EH (cell line): ENCODE measurements at places on chromosomes 5 and 9.
A peak's percentile ranks its signal among the peaks of the same experiment; 100 is the strongest.

GRCh38 chr9:98786750-98787510 lies 9.4 kb downstream of the ANKS6 start:
- no peak for DNase-seq

- peak; percentile 80 for DNase-seq
Observed at GRCh38 chr5:168424594-168425323, 61.5 kb upstream of the RARS1 start.

DNA sequence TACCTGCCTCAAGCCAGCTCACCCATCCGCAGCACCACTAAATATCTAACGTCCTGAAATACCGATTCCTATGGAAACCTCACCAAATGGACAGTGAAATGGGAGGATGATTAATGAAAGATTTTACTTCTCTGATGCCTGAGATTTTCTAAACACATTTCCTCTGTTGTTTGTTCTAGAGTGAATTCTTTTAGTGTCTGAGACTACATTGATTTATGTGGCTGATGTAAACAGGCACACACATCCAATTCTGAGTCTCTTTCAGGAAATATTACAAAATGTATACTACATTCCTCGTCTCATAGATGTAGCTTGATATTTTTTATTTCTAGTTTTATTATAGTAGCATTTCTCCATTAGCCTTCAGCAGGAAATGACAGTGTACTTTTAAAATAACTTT lies 20.5 kb upstream of the ADCY2 start:
- no peak for DNase-seq

DNA sequence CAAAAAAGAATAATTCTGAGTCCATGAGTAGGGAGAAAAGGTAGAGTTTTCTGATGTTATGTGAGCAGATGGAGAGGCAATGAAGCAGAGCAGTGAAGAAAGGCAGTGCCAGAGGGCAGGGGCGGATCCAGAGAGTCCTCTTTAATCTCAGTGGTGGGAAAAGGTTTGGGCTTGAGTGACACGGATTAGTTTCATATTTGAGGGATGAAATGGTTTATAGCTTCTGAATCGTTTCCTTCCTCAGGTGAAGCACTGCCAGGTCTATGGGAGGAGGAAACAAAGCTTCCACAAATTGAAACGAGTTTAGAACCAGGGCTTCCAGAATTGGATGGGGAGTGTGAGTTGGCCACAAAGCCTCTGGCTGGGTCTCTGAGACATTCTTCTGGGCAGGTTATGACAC lies 517.0 kb upstream of the PAPPA start:
- no peak for DNase-seq

DNA sequence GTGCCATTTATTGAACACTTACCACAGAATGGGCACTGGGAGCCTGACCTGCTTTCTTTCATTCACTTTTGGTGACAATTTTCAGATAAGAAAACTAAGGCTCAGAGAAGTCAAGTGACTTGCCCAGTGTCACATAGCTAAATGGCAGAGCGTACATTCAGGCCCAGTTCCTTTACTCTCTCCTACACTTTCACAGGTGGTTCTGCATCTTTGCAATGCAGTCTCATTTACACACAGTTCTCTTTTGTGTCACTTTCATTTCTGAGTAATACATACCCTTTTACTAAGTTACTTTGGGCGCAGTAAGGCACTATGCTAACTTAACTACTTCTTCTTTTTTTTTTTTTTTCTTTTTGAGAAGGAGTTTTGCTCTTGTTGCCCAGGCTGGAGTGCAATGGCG lies 8.3 kb downstream of the NFIL3 start:
- DNase-seq, result no peak

DNA sequence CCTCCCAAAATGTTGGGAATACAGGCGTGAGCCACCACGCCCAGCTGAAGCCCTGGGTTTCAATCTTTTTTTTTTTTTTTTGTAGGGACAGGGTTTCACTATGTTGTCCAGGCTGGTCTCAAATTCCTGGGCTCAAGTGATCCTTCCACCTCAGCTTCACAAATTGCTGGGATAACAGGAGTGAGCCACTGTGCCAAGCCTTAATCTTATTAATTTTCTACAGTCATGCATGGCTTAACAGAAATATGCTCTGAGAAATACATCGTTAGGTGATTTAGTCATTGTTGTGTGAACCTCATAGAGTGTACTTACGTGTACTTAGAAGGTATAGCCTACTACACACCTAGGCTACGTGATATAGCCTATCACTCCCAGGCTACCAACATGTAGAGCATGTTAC lies 31.0 kb downstream of the GLDC start:
- no peak for DNase-seq

DNA sequence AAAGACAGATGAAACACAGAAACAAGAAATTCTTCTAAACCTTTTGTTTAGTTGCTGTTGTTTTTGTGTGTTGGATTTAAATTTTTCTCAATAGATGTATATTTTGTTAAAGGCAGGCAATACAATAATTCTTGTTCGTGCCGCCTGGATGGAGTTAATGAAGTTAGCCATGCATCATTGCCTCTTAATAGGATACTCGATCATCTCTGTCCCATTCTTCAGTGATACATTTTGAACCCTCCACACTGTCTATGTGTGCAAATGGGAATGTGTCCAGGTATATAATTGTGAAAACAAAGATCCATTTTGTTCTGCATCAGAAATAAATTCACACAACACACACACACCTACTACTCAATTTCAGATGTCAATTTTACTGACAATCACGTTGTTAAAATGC lies 186.6 kb upstream of the ADAMTS16 start:
- DNase-seq, result no peak

- no peak for DNase-seq
Observed at GRCh38 chr5:168674893-168675482, 95.8 kb upstream of the PANK3 start.

GRCh38 chr9:124001458-124001799 lies 10.1 kb upstream of the LHX2 start:
- no peak for DNase-seq

DNA sequence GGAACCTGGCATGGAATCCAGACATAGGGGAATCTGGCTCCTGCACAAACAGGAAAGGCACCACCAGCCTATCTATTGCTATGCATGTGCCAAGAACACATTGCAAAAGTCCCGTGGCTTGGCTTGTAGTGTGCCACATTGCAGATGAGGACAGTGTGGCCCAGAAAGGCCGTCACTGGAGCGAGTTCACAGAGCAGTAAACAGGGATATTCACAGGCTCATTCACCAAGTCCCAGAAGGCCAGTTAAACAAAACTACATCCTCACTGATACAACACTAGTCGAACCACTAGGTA lies 39.6 kb upstream of the TRIM32 start:
- DNase-seq, result no peak

DNA sequence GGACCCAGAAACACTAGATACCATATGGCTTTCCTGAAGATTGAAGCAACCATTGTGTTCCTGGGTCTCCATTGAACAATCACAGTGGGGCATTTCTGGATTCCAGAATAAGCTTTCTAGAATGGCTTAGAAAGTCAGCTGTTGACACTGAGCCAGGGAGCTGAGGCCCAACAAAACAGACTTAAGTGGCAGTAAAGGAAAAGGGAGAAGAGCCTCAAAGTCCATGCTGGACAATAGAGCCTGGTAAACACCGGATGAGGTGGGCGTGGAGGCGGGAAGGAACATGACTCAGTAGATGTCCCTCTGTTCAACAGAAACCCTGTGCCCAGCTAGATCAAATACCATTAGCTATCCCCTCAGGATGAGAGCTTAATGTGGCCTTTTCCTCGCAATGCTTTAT lies 14.8 kb downstream of the SPARC start:
- DNase-seq, result peak; percentile 73

DNA sequence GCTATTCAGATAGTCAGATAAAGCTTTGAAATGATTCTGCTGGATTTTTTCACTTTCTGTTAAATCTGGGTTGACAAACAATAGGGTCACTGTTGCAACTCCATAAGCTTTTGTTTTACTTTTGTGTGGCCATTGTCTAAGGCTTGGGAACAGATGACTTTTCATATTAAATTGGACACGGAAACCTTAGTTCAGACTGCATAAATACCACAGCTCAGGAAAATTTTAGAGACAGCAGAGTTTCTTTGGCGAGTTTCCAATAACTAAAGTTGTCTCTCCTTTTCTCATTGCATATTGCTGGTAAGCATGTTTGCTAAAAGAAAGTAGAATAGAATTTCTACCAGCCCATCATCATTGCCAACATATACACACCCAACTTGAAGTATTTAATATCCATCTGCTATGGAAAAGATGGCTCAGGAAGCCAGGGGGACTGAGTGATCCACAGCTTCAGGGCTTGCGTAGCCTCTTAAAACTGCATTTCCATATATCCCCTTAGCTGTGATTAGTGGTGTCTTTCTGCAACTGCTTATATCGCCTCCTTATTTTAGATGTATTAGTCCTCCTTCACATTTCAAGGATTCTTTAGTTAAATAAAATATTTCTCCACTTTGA lies 168.2 kb downstream of the ARHGAP26 start:
- DNase-seq, result no peak

DNA sequence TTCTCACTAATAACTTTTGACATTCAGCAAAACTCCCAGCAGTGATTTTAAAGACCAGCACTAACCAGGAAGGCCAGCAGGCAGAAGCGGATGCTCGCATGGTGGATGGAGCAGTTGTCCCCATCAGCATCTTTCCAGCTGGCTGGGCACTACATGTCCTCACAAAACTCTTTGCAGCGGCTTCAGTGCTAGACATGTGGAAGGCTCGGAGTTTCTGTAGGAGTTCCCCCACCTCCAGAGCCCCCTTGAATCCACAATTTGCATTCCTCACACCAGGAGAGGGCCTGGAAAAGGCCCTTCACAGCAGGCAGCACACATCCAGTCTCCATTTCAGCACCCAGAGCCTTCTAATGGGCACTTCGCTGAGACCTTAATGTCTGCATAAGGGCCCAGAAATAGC lies 85.6 kb downstream of the APTX start:
- no peak for DNase-seq

GRCh38 chr9:24817756-24818155 lies 272.1 kb upstream of the IZUMO3 start:
- DNase-seq, result no peak

DNA sequence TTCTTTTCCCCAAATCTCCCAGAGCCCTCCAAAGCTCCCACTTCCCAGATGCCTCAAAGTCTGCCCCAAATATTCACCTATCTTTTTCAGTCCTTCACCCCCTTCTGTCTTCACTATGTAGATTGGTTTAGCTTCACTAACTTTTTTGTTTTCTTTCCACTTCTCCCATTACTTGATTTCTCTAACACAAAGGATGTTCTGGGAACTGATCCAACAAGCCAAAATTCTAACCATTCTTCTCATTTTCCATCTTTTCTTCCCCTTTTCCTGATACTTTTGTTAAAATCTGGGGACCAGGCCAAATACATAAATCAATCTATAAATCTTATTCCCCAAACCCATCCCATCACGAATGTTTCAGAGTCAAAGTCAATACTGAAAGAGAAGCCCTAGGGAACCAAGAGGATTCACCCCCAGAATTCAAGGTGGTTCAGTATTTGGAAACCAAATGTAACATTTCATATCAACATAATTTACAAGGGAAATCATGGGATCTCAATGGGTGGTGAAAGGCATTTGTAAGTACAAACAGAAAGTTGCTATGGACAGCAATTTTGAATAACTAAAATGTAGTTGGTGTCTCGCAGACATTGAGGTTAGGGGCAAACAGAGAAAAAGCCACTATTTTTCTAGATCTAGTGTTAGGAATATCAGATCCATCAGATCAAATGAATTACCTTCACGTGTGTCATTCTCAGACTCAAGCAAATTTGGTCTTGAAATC lies 35.3 kb downstream of the APTX start:
- peak; percentile 30 for DNase-seq

- DNase-seq, result peak; percentile 72
Observed at GRCh38 chr9:76180541-76180940, 213.7 kb downstream of the RFK start.

- no peak for DNase-seq
Observed at GRCh38 chr9:101578378-101578777, 16.4 kb downstream of the PPP3R2 start.

DNA sequence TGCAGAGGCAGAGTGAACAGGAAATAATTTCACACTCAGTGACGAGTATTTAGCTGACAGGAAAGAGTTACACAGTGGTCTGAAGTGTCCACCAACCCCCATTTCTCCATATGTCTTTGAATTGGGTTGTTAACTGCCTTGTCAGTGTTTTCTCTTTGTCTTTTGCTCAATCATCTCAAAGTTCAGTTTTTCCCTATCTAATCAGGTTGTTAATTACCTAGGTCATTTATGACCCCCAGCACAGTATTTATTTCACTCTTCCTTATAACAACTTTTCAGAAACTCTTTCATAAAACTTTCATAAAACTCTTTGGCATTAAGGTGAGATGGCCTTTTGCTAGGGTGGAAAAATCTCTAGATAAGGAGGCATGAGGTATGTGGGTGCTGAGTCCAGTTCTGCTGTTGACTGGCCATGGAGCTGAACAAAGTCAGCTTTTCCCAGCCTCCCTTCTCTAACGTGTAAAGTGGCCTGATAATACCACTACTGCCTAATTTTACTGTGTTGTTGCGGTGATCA lies 5.2 kb upstream of the ALDOB start:
- DNase-seq, result no peak

GRCh38 chr9:137115394-137116026 lies 977 bp upstream of the DPP7 start:
- no peak for DNase-seq

DNA sequence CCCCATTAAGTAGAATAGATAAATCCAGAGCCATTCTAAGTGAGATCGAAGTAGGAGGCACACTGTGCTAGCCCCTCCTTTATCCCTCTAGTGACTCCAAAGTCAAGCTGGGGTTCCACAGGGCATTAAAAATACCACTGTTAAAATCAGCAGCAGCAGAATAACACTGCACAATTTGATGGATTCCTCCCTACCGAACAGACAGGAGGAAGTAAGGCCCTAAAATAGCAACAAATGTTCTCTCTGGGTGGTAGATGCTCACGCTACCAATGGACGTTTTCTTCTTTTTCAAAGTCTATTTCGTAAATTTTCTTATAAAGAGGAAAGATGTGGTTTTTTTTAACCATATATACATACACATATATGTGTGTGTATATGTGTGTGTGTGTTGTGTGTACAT lies 54.4 kb downstream of the FBXW11 start:
- no peak for DNase-seq

DNA sequence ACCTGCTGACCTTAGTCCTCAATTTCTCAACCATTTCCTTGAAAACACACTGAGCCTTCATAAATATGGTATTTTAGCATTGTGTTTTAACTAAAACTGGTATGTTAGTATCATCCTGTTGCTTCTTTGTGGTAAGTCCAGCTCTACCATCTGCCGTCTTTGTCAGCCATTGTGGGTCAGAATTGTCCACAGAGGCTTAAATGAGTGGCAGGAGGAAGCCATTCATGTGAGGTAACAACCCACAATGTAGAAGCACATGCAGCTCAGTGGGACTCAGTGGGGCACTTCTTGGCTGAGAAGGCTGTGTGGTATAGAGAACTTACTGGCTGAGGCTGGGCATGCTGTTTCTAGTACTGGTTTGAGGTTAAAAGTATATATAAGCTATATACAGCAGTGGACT lies 149.2 kb upstream of the NR3C1 start:
- DNase-seq, result no peak

DNA sequence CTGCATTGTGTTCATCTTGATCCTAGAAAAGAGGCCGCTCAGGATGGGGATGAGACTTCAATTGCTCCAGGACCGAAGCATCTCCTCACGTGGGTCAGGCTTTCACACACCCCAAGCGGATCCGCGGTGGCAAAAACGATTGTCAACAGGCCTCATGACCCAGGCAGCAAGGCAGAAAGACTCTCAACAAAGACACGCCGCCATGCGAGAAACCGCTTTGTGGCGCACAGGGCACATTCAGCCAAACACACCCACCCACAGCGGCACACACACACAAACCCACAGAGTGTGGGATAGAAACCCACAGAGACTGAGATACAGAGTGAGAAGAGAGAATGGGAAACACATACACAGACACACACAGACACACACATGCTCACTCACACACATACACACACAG lies 483.4 kb downstream of the SPATA31A7 start:
- no peak for DNase-seq

GRCh38 chr5:37839407-37840052 lies at the start of gene GDNF:
TSS of gene GDNF (minus strand) at chr5:37840041. CDS start at chr5:37834796, 5,245 bp downstream.
- DNase-seq, result peak; percentile 73
